Uterus (tissue), 4 donors: ENCODE measurements at places on chromosomes 1 and 21. TPM values are rescaled to one million over a fixed set of nuclear protein-coding genes. Genes with fewer than 3 reads are reported as not detected.
A peak's percentile ranks its signal among the peaks of the same experiment; 100 is the strongest.

The AMY1C gene
- total RNA-seq = not detected

The CAMK1G gene
- total RNA-seq = 5.6 TPM

The BEND5 gene
- 4.1 TPM for total RNA-seq

The CD53 gene
- total RNA-seq = 10.6 TPM

The FUCA1 gene
- 23.8 TPM for total RNA-seq

The LCE1D gene
- not detected for total RNA-seq

The PROK1 gene
- not detected for total RNA-seq

The CELA3B gene
- total RNA-seq = not detected

The S100A12 gene
- total RNA-seq = not detected

The LRRC38 gene
- not detected for total RNA-seq

The KRTAP10-12 gene
- total RNA-seq = not detected

The CA6 gene
- not detected for total RNA-seq

DNA sequence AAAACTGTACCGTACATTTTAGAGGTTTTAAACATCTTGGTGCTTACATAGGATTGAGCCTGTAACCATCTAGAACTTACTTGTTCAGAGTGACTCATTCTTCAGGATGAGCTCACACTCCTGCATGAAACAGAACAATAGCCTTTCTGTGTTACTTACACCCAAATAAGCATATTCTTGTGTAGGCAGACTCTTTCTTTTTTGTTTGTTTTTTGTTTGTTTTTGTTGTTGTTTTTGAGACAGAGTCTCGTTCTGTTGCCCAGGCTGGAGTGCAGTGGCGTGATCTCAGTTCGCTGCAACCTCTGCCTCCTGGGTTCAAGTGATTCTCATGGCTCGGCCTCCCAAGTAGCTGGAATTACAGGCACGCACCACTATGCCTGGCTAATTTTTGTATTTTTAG is 3.8 kb upstream of the CA6 start:
- no peak for DNase-seq

DNA sequence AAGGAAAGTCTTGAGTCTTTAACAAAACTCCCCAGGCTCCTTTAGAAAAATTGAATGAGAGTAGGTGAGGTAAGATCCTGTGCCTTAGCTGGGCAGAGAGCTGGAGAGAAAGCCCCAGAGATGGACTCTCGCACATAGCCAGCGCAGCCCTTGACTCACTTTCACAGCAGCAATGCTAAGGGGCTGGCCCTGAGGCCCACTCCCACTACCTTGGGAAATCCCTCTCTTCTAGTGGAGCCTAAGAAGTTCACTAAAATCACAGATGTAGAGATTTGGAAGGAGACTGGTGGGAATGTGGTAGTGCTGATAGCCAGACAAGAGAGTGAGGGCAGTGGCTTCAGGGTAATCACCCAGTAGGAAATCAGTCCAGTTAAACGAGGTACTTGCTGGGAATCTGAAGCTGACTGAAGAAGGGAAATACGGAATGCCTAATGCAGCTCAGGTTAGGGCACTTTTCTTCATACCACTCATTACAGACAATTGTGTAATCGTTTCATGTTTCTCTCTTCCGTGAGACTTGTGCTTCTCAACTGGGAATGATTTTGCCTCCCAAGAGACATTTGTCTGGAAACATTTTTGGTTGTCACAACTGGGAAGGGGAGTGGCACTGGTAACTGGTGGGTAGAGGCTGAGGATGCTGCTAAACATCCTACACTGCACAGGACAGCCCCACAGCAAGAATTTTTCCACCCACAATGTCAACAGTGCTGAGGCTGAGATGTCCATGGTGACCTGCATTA is 42.4 kb upstream of the LRRC8C start:
- DNase-seq = no peak

DNA sequence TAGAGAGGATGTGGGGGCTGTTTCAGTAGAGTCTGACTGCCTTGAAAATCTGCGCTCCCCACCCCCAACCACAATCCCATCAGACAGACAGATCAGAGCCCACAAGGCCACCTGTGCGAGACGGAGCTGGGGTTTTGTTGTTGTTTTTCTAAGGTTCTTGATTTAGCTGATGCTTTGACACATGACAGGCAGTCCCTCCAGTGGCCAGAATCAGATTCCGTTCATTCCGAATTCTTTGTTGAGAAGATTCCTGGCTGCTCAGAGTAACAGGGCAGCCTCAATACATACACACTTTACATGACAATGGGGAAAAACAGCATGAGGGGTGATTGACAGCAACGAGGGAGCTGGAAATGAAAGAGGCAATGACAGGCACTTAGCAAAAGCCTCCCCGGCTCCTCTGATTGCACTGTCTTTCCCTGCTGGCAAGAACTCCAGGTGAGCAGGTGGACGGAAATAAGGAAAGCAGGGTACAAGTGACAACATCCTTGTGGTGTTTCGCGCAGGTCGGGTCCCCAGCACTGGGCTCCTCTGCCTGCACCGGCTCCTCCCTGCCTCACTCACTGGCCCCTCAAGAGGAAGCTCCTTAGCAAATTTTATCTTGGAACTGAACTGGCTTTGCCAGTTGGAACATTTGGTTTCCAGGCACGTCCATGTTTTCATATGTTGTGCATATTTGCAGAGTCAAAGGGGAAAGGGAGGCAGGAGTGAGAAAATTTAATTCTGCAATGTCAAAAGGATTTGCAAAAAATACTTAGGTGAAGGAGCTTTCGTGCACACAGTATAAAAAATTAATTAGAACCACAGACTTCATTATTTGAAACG is 148.7 kb downstream of the PGBD5 start:
- peak; percentile 6 for DNase-seq

- peak; percentile 40 for DNase-seq
These were observed 295.0 kb downstream of the VAV3 start for GRCh38 chr1:107669996-107670395.

GRCh38 chr1:77506771-77507170 is 175.7 kb downstream of the ZZZ3 start:
- DNase-seq = no peak

DNA sequence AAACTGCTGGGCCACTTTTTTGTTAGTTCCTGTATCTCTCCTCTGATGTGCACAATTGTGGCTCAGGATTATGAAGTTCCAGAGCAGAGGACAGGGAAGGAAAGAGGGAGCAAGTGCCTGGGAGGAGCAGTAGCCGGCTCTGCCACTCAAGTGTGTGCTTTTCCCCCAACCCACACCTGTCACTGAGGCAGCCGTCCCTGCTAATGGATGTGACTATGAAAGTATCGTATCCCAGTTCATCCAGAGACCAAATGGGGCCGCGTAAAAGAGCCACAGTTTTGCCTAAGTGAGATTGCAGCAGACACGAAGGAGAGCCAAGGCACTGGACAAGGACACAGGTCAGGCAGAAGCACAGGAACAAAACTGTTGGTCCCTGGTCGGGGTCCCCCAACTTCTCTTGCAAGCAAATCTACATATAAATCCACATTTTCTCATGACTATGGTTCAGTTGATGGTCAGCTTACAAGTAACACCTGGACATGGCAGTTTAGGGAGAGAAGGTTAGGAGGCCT is 204.7 kb downstream of the RHOU start:
- no peak for DNase-seq

DNA sequence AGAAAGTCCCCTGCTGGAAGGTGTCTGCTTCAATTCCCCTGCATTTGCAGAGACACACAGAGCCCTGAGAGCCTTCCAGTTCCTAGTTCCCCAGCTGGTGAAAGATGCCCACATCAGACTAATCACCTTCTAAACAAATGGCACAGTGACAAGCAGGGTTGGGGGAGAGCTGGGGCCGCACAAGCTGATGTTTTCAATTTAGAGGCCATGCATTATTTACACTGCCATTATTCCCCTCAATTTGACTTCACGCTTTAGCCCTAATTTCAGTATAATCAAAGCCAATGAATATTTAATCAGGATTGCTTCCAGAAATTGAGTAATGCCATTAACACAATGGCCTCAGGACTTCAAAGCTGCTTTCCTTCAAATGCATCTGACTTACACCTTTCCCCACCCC is 81.5 kb downstream of the BEND5 start:
- DNase-seq = no peak

GRCh38 chr1:35220976-35221375 is 28.0 kb upstream of the SFPQ start:
- DNase-seq = no peak

- peak; percentile 72 for DNase-seq
These were observed 34.9 kb upstream of the VASH2 start for GRCh38 chr1:212915245-212916091.

DNA sequence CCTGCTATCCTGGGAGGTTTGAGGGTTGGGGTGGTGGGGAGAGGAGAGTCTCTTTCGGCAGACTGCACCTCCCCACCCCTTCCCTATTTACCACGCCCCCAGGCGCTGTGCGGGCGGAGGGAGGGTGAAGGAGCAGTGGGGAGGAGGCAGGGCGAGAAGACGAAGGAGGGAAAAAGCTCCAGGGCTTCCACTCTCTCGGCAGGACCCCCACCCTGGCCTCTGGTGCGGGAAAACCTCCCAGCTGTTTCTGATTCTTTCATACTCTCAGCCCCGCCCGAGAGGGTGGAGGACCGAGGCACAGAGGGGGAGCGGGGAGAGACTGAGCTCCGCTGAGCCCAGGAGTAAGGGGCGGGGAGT is 866 bp upstream of the WNT2B start:
- DNase-seq = no peak

GRCh38 chr1:60948486-60948885 is 133.9 kb upstream of the NFIA start:
- no peak for DNase-seq

DNA sequence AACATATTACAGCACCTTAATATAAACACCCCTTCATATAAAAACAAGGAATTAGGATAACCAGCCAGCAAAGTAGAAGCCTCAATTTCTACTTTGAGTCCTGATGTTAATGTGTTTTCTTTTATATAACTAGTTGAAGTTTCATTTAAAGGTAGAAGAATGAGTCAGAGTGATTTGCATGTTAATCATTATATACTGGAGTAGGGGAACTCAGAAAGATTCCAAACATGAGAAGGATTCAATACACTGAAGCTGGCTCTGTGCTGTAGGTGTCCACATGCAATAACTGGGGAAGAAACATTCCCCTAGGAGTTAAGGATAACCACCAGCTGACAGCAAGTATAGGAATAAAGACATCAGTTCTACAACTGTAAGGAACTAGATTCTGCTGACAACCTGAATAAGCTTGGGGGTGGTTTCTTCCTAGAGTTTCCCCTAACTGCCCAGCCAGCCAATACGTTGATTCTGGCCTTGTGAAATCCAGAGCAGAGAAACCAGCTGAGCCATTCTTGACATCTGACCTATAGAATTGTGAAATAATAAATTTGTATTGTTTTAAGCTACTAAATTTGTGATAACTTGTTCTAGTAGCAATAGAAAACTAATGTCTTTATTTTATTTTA is 33.4 kb upstream of the RNPC3 start:
- DNase-seq = no peak

DNA sequence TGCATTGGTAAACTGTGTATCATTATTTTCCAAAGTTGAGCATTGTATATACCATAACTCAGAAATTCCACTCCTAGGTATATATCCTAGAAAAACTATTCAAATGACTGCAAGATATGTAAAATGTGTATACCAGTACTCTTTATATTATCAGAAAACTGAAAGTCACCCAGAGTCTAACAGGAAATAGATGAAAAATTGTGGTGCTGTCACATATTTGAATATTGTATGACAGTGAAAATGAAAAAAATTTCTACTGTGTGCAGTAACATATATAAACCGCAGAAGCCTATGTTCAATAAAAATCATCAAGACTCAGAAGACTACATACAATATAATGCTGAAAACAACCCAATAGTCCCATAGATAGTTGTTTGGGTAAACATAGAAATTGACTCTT is 74.4 kb upstream of the LYPLAL1 start:
- no peak for DNase-seq

- no peak for DNase-seq
These were observed 2.6 kb upstream of the TMCO4 start for GRCh38 chr1:19802269-19802668.

GRCh38 chr1:223842784-223843183 is 3.0 kb downstream of the TP53BP2 start:
- no peak for DNase-seq

- peak; percentile 63 for DNase-seq
These were observed 16.3 kb downstream of the IER5 start for GRCh38 chr1:181104790-181105133.

DNA sequence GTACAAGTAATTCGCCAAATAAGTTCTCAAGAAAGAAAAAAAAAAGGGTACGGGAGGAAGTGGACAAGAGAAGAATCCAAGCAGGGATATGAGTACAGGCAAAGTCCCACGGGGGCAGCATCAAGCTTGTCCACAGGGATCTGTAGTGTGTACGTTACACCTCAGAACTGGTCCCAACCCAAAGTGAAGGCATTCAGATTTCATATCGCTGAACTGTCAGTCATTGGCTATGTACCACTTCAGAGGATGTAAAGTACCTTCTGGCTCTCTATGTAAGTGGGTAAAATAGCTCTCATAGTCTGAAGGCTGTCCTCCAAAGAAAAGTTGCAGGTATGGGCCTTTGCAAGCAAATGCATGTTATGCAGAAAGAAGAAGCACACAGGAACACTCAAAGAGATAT is 8.1 kb upstream of the CLCA4 start:
- DNase-seq = no peak

- DNase-seq = no peak
These were observed 36.7 kb downstream of the NPHP4 start for GRCh38 chr1:5955479-5955977.
